ENCODE measurements at places on chromosomes 16 and 17.

DNA sequence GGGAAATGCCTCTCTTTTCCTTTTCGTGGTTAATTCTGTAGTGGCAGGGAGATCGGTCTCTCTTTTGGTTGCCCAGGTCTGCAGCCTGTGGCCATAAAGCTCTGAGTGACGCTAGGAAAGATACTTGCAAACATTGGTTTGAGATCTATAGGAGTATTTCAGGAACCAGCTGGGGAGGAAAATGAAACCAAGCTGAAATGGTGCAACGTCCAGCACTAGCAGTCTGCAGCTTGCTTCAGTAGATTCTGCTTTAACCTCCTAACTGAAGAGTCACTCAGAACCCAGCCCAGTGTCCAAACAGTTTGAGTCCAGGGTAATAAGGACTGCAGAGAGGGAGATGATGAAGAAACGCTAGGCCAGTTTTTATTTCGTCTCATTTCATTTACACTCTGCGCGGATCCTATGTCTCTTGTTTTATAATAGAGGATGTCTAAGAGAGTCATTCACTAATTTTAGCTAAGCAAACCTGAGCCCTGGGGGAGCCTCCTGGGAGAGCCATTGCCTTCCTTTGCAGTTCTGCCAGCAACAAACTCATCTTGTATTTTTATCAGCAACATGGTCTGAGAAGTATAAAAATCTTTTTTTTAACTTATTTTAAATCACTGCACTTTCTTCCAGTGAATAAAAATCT is 12.0 kb downstream of the SP2 start:
- DNase-seq: no peak

- no peak for DNase-seq
Observed at GRCh38 chr17:66203274-66204015, 11.5 kb upstream of the CEP112 start.

DNA sequence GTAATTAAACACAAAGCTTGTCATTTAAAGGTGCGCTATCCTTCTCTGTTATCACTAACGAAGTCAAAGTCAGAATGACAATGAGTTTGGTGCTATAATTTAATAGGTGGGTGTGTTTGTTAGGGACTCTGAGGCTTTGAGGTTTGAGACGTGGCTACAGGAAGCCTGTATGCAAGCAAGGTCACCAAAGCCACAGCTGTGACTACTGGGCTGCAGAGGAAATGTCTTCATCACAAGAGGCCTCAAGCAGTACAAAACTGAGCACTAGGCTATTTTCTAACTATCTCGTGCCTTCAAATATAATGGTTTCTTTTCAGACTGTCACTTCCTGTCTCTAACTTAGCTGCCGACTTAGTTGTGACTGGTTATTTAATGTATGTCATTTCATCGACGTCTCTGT is 141.2 kb downstream of the AATF start:
- no peak for DNase-seq

GRCh38 chr17:30495586-30495985 is 18.4 kb downstream of the GOSR1 start:
- DNase-seq: no peak

- DNase-seq: no peak
Observed at GRCh38 chr17:357644-358043, 5.0 kb upstream of the RPH3AL start.

DNA sequence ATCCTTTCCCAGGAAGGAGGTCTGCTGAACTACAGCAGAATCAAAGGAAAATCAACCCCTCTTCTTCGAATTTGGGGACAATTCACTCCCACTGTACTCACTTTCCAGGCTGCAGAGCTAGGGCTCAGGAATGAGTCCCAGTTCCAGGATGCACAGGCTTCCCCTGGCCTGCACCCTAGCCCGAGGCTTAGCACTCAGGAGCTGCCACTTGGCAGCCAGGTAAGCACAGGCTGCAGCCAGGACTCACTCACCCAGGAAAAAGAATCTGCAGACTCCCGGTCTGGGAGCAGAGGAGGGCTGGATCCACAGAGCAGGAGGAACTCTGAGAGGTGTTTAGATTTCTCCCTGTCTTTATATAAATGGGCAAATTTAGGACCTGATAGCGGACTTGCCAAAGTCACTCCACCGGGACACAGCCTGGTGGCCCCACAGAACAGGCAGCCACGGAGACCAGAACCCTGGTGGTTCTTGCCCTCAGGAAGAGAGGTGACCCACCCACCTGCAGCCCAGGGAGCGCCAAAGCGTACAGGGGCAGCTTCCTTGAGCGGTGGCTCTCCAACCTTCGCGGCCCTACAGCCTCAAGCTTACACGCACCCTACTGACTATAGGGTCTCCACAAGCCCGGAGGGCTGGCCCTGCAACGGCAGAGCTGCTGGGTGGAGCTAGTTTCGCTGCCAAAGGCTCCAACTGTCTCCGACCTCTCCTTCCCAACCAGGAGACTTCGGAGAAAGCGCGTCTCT is 4.8 kb downstream of the CBLN1 start:
- DNase-seq: no peak

Data from A549 (cell line).